ENCODE measurements at places on chromosomes 3 and 15. TPM values are rescaled to one million over a fixed set of nuclear protein-coding genes. Genes with fewer than 3 reads are reported as not detected.

DNA sequence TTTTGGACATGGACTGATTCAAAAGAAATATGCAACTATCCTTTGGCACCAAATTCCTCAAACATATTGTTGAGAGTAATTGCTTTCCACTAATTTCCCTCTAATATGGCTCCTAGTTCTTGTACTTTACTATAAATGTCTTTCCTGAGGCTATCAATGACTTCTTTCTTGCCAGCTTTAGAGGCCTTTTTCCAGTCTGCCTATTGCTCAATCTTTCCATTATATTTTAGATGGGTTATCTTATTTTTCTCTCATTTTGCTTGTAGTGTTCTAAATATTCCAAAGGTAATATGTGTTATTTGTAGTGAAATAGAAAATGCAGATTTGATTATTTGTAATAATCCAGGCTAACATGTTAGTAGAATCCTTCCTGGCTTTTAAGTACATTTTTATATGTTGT is 11.5 kb upstream of the TEX9 start:
- no peak for DNase-seq

DNA sequence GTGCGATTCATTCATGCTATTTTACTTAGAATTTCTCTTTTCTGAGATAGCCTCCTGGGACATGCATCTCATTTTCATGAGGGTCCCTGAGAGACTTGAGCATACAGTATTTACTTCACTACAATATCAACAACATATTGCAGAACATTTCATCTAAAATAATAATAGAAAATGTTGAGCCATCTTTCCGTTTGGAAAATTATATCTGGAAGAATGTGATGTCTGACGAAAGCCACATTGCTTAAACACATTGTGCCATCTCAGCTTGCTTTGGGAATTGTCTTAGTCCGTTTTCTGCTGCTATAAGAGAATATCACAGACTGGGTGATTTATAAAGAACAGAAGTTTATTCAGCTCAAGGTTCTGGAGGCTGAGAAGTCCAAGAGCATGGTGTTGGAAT is 55.5 kb downstream of the DPH6 start:
- DNase-seq: no peak

Gene PLCL2
- 26.4 TPM for total RNA-seq

Gene ERICH6
- total RNA-seq: not detected

Data from neural progenitor cell (in vitro differentiated cells).